ENCODE measurements at places on chromosomes 16 and 17.

DNA sequence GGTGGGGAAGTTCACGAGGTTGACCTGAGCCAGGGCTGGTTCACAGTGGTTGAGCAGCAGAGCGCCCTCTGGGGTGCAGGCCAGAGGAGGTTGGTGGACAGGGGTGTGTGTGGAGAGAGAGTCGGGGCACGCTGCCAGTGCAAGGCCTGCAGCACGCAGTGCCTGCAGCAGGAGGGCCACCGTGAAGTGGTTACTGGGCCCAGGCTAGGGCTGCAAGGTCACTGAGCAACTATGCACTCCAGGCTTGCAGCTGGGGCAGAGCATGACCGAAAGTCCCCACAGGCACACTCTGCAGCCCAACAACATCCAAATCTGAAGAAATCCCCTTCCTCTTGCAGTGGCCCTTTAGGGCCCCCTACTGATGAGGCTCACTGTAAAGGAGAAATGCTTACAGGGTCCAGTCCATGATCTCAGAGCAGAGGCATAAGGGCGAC lies 89.1 kb upstream of the NOL11 start:
- DNase-seq: peak; percentile 18

GRCh38 chr16:27230562-27231001 lies 27.3 kb downstream of the KDM8 start:
- peak; percentile 93 for DNase-seq

DNA sequence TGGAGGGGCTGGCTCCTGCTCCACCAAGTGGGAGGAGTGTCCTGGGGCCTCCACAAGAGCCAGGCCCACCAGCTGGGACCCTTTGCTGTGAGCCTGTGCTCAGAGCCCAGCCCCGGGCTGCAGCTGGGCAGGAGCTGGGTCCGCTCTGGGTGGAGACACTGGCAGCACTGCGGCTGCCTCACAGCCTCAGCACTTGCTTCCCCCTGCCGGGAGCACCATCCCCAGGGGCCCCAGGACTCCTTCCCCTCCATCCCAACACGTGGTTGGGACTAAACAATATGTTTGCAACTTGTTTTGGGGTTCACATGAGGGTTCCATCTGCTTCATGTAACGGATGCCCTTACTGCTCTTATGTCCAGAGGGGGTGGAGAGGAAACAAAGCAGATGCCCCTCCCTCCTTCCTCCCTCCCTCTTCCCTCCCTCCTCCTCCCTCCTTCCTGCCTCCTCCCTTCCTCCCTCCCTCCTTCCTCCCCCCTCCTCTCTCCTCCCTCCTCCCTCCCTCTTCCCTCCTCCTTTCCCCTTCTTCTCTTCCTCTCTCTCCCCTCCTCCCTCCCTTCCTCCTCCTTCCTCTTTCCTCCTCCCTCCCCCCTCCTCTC lies 16.3 kb upstream of the CBFA2T3 start:
- peak; percentile 84 for DNase-seq

DNA sequence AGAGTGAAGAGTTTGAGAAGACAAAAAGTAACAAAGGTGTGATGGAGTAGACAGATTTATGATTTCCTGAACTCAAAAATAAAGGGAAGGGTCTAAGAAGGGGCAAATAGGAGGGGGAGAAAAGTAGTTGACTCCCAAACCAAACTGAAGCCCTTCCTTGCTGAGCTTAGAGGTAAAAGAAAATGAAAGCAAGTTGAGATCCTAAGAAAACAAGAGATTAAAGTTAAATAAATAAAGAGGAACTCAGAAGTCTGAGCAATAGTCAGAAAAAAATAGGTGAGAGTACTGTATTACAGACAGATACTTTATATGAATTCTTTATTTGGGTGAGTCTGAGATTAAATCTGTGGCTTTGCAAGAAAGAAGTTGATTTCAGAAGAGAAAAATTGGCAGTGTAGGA lies 3.3 kb upstream of the PSMD12 start:
- DNase-seq: peak; percentile 25

DNA sequence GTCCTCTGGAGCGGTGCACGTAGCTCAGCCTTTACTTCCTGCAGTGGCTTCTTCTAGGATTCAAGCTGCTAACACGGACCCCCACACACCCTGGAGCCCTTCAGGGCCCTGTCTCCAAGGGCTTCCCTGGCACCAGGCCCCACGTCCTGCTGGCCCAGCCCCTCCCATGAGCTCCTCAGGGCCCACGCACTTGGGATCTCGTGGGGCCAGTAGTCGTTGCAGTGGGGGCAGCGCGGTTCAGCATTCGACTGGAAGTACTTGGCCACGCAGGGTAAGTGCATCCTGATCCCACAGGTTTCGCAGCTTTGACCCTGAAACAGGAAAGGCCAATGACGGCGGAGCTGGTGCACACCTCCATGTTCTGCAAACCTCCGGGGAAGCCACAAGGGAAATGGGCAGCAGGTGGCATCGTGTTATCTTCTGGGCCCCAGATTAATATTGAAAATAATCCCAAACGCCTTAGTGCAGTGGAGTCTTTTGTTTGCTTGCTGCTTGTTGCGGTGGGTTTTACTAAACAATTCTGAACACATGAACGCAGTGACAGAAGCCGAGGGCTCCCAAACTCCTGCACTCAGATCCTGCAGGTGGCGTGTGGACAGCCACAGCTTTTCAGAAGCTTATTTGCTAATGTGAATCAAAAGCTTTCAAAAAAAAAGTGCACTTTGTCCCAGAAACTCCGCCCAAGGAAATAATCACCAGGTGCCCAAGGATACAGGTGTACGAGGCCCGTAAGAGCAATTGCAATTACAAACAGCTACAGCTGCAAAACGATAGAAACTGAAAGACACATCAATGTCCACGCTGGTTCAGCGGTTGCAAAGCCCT lies 22.4 kb downstream of the KDM8 start:
- DNase-seq: peak; percentile 40

- no peak for DNase-seq
Observed at GRCh38 chr17:57971572-57971971, 16.4 kb upstream of the CUEDC1 start.

GRCh38 chr16:1643521-1643920 lies 31.4 kb downstream of the CRAMP1 start:
- DNase-seq: no peak
